ENCODE measurements at places on chromosomes 4 and X.

- no peak for DNase-seq
Observed at GRCh38 chrX:121120690-121121605, 73.5 kb downstream of the GLUD2 start.

- DNase-seq = no peak
Observed at GRCh38 chr4:124178449-124179021, 534.0 kb downstream of the ANKRD50 start.

- no peak for DNase-seq
Observed at GRCh38 chr4:61666244-61666643, 466.1 kb downstream of the ADGRL3 start.

GRCh38 chr4:18533262-18533775 lies 511.8 kb upstream of the LCORL start:
- DNase-seq = no peak

DNA sequence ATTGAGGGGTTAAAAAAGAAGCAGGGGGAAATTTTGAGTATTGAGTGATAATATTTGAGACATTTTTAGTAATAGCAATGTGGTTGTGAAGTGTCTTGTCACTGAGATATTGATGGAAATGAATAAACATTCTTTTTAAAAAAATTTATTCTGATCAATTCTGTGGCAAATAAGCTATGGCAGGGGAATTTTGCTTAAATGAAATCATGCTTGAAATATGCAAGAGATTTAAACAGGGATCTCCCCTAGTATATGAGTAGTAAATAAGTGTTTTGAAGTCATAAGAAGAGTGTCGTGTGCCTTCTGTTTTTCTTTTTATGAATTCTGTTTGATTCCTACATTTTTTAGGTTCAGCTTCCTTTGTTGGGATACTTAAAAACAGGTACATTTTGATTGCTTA lies 23.2 kb downstream of the IL15 start:
- DNase-seq = no peak
